ENCODE measurements at places on chromosomes 7 and 10.
A peak's percentile ranks its signal among the peaks of the same experiment; 100 is the strongest.

DNA sequence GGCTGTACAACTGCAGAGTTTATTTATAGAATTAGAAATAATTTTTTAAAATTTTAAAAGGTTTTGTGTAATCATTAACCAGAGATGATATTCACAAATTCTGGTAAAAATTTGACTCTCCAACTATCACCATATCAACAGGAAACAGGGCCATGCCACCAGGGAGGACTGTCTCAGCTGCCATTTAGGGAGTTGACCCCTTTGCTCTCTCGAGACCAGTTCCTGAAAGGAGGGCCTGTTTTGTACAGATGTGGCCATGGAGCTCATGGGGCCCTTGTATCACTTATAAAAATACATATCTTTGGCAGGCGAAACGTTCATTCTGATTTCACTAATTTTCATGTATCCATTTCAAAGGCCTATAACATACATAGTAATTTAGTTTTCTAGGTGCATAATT lies 20.3 kb downstream of the H2AZ2 start:
- DNase-seq = no peak

GRCh38 chr10:70656489-70656888 lies 15.8 kb upstream of the ADAMTS14 start:
- peak; percentile 97 for DNase-seq

- no peak for DNase-seq
These were observed 171.8 kb upstream of the AHR start for GRCh38 chr7:17126413-17127268.

- DNase-seq = no peak
These were observed 491.1 kb upstream of the ADARB2 start for GRCh38 chr10:2228320-2228901.

DNA sequence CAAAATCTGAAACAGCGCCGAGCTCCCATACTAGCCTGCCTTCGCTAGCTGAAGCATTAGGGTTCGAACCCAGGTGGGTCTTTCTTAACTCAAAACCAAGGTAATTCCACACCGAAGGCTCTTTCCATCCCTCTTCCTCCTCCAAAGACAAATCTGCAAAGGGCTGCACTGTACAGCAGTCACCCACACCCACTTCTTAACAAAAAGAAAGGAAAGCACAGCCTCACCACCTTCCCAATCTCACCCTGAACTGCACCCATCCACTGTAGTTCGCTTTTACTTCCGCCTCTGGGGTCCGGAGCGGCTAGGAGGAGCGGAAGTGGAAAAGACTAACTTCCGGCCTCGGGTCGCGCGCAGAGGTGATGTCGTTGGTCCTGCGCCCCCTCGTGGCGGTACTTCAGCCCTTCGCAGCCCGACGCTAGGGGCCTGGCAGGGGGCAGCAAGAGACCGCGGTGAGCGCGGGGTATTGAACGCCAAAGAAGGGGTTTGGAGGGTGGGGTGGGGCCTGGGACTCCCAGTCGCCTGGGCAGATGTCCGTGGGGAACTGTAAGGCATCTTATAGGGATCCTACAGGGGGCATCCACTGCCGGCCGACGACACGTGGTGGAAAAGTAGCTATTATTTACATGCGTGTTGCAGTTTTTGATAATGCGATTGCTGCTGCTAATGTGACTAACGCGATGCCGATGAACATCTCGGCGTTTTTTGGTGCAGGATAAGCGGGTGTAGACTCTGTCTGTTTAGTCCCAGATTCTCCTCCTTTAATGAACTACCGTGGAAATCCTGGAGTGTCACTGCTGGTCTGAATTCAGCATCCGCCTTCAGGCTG lies at the start of gene MTERF1:
Gene MTERF1, minus strand, starts transcription at position 290 of the 829 bp plus-strand sequence. CDS start 619 bp downstream, outside the sequence.
- DNase-seq = peak; percentile 98

GRCh38 chr10:84008878-84009277 lies 130.4 kb upstream of the GHITM start:
- DNase-seq = peak; percentile 10

Measured in astrocyte of the hippocampus (primary cell).